ENCODE measurements at places on chromosomes 4 and X.
A peak's percentile ranks its signal among the peaks of the same experiment; 100 is the strongest.

DNA sequence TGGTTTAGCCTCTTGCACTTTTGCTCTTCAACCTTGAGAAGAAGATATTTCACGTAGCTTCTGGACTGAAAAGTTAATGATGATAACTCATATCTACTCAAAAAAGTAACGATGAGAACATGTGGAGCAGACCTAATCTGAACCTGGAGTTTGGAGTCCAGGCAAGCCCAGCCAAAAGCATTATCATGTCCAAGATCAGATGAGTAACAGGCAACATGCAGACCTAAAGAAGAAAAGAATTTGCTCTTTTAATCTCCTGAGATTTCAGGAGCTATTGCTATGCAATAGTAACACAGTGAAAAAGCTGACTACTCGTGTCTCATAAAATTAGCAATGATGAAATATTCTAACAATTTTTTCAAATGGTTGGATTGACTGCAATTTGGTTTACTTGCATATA lies 21.8 kb upstream of the PPA2 start:
- no peak for DNase-seq

DNA sequence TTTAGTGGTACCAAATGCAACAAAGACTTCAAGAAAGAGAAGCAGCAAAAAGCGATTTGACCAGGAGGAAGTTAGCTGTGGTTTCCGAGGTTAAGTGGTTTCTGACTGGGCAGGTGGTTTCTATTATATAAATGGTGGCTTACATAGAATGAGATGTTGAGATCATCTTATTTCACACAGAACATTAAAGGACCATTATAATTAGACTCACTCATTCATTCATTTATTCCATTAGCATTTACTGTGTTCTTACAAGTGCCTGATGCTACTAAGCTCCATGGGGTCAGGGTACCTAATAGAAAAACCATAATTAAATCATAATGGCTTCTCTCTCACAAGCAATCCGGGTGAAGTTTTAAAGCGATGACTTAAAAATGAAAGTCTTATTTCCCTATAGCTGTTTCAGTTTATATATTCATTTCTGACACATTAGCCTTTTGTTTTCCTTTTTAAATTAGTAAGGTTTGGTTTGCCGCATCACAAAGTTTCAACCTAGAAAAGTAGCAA lies 10.6 kb downstream of the TSPAN6 start:
- DNase-seq: peak; percentile 37

GRCh38 chr4:158513256-158513655 lies 8.4 kb upstream of the RXFP1 start:
- peak; percentile 34 for DNase-seq

- peak; percentile 16 for DNase-seq
Observed at GRCh38 chr4:153790962-153791551, 2.2 kb upstream of the SFRP2 start.

- no peak for DNase-seq
Observed at GRCh38 chr4:66741081-66741480, 804.2 kb downstream of the CENPC start.

GRCh38 chr4:56743550-56743949 lies 62.5 kb upstream of the HOPX start:
- DNase-seq: no peak

- no peak for DNase-seq
Observed at GRCh38 chr4:107561481-107561880, 158.6 kb downstream of the PAPSS1 start.

- peak; percentile 38 for DNase-seq
Observed at GRCh38 chr4:54433686-54434085, 204.6 kb downstream of the PDGFRA start.

Data from hematopoietic multipotent progenitor cell treated with erythropoietin and hydrocortisone succinate and interleukin-3 and kit ligand, for 6 days (in vitro differentiated cells).